Smooth muscle cell of the brain vasculature (primary cell): ENCODE measurements at places on chromosomes 11 and 22.

DNA sequence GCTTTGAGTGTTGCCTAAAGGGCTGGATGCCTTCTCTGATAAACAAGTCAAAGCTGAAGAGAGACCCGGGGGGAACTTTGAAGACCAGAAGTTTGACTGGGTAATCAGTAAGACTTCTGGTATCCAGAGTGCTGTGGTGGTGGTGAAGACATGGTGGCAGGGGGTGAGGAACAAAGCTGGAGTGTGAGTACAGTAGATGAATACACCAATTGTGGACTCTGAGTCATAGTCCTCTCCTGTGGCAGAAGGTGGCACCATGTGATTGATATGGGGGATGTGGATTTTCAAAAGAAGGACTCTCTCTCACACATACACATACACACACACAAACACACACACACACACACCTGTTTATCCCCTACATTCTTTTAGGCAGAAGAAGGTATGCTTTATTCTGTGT lies 12.3 kb downstream of the MS4A6A start:
- DNase-seq, result no peak

- DNase-seq, result no peak
Observed at GRCh38 chr11:114705280-114706024, 27.1 kb downstream of the NXPE2 start.

GRCh38 chr11:30420233-30420787 lies 97.4 kb downstream of the ARL14EP start:
- no peak for DNase-seq

DNA sequence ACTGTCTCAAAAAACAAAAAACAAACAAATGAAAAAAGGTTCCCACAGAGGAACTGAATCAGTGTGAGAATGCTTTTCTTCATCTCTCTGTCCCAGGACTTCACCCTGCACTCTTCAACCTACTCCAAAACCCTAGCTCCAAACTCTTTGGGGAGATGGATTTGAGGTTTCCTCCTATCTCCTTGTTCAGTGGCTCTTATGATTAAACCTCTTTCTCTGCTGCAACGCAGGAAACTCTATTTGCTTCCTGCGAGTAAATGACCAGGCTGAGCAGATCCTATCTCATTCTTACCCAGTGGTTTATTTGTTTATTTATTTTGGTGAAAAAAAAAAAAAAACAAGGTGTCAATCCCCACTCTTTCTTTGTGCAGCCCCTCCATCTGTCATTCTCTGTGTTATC lies 12.0 kb downstream of the SLC6A5 start:
- no peak for DNase-seq

DNA sequence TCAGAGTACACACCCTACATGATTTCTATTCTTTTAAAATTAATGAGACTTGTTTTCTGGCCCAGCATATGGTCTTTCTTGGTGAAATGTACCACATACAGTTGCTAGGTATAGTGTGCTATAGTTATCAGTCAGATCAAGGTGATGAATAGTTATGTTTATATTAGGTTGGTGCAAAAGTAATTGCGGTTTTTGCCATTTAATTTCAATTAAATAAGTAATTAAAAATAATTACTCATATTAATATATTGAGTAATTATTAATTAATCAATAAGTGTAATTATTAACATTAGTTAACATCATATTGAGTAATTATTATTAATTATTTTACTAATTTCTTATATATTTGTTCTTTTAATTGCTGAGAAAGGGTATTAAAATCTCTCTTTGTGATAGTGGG lies 56.1 kb downstream of the MYEOV start:
- no peak for DNase-seq

GRCh38 chr11:72578051-72578450 lies 96.2 kb downstream of the PDE2A start:
- no peak for DNase-seq

DNA sequence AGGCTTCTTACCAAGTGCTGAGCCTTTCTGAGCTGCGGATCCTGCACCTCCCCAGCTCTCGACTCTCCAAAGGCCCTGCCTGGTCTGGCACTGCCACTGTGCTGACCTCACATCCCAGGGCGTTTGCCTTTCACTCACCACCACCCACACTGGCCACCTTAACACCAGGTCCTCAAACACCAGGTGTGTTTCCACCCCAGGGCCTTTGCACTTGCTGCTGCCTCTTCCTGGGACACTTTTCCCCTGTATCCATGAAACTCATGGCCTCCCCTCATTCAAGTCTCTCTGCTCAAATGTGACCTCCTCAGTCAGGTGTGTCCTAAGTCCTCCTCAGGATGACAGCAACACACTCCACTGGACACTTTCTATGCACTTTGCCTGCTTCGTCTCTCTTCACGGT lies 51.4 kb upstream of the ANO1 start:
- no peak for DNase-seq

DNA sequence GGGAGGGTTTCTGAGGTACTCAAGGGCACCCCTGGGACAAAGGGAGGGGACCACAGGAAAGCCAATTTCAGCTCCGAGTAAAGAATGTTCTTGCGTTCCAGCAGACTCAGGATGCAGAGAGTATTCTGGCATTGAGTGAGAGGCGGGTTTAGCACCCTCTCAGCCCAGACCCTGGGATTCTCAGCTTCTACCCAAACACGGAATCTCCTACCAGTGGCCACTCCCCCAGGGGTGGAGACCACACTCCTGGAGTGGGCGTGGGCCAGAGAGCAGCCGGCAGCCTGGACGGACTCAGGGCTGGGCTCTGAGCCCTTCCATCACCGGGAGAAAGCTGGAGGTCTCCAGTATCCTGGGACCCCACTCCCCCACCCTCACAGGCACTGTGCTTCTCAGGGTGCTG lies 26.1 kb upstream of the TTLL12 start:
- DNase-seq, result no peak

- DNase-seq, result no peak
Observed at GRCh38 chr11:107583629-107584195, 7.2 kb upstream of the ELMOD1 start.

DNA sequence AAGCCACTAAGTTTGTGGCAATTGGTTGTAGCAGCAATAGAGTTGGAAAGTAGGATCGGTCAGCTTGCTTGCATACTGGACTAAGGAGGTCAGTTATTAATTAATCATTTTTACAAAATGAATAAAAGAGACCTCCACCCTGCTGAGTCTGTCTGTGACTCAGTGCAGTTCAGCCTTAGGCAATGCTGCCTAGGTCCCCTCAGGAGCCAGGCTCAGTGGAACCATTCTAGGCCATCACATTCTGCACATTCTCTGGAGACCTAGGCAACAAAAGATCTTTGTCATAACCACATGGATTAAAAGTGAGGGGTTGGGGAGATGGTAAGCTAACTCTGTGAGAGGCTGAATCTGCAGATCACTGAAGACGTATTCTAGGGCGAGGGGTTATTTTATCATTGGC lies 178.7 kb upstream of the CADM1 start:
- DNase-seq, result no peak

DNA sequence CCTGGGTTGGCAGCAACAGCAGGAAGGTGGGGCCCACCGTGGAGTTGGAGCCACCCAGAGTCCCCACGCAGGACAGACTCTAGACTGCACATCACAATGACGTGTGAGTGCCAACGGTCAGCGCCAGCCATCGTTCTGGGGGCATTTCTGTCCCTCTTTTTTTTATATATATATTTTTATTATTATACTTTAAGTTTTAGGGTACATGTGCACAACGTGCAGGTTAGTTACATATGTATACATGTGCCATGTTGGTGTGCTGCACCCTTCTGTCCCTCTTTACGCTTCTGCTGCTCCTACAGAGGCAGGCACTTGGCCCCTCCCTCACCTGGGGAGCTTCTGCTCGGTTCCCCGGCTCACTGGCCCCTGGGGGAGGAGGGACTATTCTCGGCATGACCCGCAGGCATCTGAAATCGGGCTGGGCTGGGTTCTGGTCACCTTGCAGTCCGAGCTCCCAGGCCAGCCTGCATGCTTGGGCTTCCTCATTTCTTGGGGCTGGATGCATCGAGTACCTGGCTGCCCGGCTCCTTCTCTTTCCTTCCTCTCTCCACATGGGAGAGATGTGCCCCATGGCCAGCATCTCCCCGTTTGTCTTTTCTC lies 787.4 kb downstream of the TBC1D22A start:
- DNase-seq, result no peak

GRCh38 chr22:23684026-23684425 lies 6.8 kb upstream of the RGL4 start:
- no peak for DNase-seq

DNA sequence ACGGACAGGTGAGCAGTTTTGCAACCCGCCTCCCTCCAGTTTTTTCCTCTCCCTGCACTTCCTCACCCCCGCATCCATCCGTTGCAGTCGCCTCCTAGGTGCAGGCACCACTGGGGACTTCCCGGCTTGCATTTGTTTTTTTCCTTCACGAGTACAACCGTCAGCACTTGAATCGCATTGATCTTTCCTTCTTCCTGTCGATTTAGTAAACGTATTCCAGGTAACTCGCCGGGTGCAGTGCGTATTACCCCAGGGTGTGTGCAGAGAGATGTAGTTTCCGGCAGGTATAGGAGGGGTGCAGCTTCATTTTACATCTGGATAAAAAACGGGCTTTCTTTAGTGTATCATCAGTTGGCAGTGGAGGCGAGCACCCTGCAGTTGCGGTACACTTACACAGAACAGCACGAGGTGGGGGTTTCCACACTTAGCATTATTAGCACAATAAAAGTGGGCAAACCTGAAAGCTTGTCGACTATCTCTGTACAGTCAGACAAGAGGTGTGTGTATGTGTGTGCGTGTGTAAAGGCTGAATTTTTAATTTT lies at the start of gene SORL1-AS1:
Gene SORL1-AS1, minus strand, starts transcription at position 359 of the 542 bp plus-strand sequence.
- no peak for DNase-seq

- DNase-seq, result no peak
Observed at GRCh38 chr11:16587670-16588069, 150.8 kb upstream of the C11orf58 start.

DNA sequence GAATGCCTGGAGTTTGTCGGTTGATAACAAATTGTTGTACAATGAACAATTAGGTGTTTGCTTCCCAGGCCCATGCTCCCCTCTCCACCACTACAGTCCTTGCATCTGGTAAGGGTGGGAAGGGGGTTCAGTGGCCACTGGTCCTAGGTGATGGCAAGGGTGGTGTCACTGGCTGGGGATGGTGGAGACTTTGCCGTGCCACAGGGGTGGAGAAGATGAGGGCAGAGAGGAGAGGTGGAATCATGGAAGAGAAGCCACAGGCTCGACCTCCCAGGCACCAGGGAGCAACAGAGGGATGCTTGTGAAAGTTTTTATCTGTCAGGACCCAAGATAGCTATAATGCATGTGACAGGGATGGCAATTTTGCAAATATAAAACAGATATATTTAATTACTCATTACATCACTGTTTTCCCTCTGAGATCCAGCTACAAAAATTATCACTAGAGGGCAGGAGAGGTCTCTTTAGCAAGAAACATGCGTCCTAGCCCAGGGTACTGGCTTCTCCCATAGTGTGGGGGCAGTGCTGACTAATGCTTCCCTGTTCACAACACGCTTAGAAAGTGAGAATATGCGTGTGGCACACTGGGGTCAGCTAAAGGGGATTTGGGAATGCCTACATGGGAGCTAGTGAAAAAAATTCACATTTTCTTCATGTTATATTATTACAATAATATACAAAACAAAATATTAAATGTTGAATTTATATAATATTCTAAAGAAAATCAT lies 49.0 kb upstream of the AMPD3 start:
- peak; percentile 64 for DNase-seq

DNA sequence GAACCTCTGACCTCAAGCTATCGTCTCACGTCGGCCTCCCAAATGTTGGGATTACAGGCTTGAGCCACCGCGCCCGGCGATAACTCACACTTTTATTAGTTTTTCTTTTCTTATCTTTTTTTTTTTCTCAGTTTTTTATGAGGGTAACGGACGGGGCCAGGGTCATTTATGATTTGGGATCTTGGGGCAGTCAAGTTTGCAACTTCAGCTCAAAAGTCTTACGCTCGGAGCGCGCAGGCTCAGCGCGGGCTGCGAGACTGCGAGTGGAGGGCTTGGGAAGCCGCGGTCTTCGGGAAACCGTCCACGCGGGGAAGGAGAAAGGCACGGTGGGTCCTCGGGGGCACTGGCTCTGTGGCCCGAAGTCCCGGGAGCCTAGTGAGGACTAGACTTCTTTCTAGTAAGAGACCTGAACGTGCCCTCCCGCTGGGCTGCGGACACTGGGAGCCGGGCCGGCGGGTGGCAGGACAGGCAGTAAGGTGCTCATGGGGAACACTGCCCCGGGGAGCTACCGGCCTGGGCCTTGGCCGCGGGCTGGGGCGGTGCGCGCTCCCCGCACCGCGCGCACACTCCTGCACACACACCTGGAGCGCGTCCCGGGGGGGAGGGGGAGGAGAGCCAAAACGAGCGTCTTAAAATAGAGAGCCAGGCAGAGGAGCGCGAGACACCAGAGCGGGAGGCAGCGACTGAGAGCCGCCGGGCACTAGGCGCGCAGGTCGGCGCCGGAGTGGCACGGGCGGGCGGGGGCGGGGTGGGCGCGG lies 476 bp upstream of the BARX2 start:
- no peak for DNase-seq

GRCh38 chr22:16954060-16954403 lies 54.0 kb downstream of the GAB4 start:
- no peak for DNase-seq

DNA sequence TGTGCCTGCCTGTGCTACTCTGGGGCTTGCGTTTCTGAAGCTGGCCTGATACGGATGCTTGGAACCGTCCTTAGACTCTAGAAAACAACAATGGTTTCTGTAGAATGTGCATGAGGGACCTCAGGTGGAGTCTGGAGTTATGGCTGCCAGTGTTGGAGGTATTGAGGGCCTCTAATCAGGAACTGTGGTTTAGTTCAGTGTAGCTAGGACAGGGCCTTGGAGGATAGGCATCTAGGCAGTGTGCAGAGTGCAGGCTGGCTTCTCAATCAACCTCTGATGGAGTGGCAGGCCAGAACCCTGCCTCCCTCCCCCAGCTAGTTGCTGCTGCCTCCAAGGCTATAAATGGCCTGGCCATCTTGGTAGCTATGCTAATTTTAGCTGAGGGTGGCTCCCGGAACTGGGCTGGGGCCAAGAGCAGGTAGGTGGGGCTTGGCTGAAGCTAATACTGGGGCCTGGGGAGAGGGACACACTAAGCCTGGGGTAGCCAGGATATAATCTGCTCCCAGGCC lies 4.0 kb downstream of the STIM1 start:
- no peak for DNase-seq

GRCh38 chr11:70505761-70506657 lies 107.7 kb downstream of the CTTN start:
- no peak for DNase-seq

GRCh38 chr11:64883575-64883974 lies 5.2 kb upstream of the EHD1 start:
- no peak for DNase-seq

- DNase-seq, result no peak
Observed at GRCh38 chr11:2401436-2401984, 960 bp downstream of the TSSC4 start.

GRCh38 chr11:122791836-122792235 lies 46.5 kb upstream of the CRTAM start:
- no peak for DNase-seq
